ENCODE measurements at places on chromosomes 3 and 15.

DNA sequence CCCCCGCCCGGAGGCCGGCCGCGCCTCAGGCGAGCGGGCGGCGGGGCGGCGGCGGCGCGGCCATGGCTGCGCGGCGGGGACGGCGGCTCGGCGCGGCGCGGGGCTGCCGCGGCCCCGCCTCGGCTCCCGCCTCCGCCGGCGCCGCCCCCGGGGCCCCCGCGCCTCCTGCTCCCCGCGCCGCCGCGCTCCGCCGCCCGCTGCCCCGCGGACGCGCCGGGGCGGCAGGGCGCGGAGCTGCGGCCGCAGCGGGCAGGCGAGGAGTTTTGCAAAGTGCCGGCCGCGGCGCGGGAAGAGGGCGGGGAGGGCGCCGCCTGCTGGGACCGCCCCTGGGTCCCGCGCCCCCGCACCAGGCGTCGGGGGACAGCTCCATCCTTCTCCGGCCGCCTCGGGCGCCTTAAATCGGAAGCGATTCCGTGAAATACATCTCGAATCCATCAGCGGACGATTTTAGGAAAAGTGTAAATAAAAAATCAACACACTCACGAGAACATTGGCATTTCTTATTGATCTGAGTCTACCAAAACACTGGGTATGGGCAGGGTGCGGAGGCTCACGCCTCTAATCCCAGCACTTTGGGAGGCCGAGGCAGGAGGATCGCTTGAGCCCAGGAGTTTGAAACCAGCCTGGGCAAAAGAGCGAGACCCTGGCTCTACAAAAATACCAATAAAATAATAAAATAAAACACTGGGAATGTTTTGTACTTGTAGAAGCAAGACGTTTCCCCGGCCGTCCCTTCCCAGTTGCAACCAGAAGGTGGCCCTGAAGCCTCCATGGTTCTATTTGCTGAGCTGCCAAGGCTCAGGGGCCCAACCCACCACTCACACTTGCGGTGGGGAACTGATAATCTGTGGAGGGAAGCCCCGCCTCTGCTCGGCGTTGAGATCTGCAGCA, 136.9 kb downstream of the NUP210 start:
- no peak for DNase-seq

DNA sequence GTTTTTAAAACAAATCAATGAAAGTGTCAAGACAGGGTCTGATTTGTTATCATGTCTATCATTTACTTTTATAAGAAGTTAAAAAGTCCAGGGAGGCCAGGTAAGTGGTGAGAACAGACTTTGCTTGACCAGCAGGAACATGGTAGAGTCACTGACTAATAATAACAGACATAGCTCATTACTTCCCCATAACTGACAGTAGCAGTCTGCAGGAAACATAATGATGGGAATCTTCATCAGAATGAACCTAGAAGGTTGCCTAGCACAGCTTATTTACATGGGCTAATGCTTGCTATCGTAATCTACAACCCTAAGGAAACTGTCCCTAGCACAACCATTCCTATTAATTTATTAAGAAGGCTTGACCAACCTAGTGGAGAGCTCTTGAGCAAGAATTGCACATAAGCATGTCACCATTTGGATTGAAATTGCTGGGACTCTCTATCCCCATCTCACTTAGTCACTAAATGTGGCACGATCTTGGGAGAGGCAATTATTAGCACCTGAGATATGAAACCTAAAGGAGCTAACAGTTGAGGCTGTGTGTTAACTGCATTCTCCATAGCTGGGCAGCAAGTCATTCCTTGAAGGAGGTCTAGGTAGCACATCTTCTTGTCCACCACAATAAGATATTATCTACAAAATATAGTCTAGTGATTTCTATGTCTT, 139.6 kb upstream of the ZBTB20 start:
- DNase-seq: no peak

GRCh38 chr3:106030627-106030963, 161.8 kb upstream of the CBLB start:
- DNase-seq: no peak

- DNase-seq: no peak
These were observed 74.0 kb downstream of the ADAMTS7 start for GRCh38 chr15:78737187-78737820.

DNA sequence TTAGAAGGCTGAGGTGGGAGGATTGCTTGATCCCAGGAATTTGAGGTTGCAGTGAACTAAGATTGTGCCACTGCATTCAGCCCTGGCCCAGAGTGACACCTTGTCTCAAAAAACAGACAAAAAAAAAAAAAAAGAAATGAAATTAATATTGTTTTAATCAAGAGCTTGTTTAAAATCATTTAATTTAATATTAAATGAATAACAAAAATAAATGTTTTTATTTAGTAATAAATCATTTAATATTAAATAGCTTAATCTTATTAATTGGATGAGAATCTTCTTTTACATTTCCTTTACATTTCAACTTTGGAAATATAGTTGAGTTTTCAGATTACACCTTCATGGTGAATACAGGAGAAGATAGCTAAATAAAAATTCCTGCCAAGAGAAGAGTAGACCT, 29.7 kb downstream of the TNIK start:
- no peak for DNase-seq

GRCh38 chr3:125389282-125389681, 14.2 kb upstream of the ZNF148 start:
- DNase-seq: no peak

GRCh38 chr3:129360705-129361460, 67.6 kb downstream of the EFCAB12 start:
- DNase-seq: no peak
